ENCODE measurements at places on chromosomes 5 and 9. TPM values are rescaled to one million over a fixed set of nuclear protein-coding genes. Genes with fewer than 3 reads are reported as not detected.

DNA sequence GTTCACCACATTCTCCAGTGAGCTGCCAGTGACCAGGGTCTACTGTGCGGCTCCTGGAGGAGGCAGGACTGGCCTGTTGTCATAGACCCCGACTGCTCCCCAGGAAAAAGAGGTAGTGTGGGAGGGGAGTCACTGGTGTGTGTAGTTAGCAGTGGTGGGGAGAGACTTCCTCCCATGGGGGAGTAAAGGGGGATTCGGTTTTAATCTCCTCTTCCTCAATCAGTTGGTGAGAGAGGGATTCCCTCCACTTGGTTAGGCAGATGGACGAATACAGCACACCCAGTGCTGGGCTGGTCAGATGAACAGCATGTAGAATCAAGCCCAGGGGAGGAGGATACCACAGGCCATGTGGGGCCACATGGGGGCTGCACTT lies 207.6 kb upstream of the S1PR3 start:
- no peak overlapping the region for H3K4me3 ChIP-seq
- H3K27me3 ChIP-seq: no peaks in the 10 kb centered on the region
- no peak overlapping the region for H3K27ac ChIP-seq
- no peaks in the 10 kb centered on the region for H3K36me3 ChIP-seq
- no peak for DNase-seq

- H3K4me1 ChIP-seq: no peaks in the 10 kb centered on the region
- H3K36me3 ChIP-seq: no peaks in the 10 kb centered on the region
- peak; percentile 73 for DNase-seq
- H3K27ac ChIP-seq: no peak overlapping the region
- no peak overlapping the region for H3K4me3 ChIP-seq
- no peaks in the 10 kb centered on the region for H3K27me3 ChIP-seq
Observed at GRCh38 chr9:88578121-88579049, 43.4 kb downstream of the NXNL2 start.

DNA sequence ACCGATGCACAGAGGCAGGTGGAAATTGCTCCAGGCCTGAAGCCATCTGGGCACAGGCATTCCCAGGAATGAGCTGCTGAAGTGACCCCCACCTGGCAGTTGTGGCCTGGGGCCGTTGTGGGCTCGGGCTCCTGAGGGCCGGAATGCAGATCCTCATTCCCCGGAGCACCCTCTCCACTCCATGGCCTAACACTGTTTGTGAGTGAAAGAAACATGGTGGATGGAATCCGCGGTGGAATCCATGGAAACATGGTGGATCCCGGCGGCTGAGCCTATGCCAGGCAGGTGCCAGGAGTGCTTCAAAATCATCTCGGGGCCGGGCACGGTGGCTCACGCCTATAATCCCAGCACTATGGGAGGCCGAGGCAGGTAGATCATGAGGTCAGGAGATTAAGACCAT lies 3.6 kb upstream of the SARDH start:
- H3K27me3 ChIP-seq: peaks cover 3% of the 10 kb centered on the region
- no peak for DNase-seq
- no peaks in the 10 kb centered on the region for H3K36me3 ChIP-seq
- H3K4me3 ChIP-seq: no peak overlapping the region
- peaks cover 4% of the 10 kb centered on the region for H3K4me1 ChIP-seq

DNA sequence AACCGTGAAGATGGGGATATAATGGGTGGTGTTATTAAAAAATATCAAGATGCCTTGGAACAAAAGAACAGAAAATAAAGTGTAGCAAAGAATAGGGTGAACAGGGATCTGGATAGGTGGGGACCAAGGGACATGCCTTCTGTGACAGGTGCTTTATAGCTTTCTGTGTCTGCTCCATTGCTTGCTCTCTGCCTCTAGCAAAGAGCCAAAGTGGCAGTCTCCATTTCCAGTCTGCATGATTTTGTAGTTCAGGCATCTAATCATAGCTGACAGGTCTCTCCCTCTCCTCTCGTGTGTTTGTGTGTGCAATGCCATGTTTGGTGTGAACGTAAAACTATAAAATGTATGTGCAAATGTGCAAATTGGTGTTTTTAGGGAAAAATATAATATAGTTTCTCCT lies 35.0 kb downstream of the LRRTM2 start:
- H3K36me3 ChIP-seq: no peaks in the 10 kb centered on the region
- H3K27ac ChIP-seq: no peak overlapping the region
- H3K4me1 ChIP-seq: peaks cover 7% of the 10 kb centered on the region
- no peak overlapping the region for H3K4me3 ChIP-seq
- no peak for DNase-seq
- H3K27me3 ChIP-seq: no peaks in the 10 kb centered on the region

DNA sequence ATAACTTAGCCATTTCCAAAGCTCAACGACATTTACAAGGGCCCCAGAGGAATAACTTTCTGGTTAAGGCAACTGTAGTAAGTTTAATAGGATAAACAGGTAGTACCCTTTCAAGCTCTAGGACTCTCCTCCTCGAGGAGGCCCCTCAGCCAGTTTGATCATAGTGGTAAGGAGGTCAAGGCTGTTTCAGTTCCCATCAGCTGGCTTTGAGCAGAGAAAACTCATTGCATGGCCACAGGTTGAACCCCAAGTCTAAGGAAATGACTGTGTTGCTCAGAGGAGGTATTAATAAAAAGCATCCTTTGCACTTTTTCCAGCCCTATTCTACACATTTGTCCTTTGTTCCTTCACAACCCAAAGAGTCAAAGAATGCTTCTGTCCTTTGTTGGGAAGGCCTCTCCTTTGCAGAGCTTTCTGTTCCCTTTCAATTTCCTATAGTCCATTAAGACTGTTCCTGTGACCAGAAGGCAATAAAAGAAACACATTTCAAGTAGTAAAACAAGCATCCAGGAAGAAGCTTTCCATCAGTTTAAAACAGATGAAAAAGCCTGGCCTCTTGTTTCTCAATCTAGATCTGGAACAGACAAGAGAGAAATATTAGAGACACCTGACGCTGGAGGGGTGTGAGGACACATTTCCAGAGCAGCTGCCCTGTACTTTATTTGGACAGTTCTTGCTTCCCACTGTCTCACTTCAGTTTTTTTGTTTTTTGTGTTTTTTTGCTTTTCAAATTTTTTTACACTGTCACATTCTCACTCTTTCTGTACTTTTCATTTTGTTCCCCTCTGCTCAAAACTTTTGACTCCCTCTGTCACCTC lies 54.1 kb downstream of the PRRC1 start:
- DNase-seq: no peak
- H3K27me3 ChIP-seq: peaks cover 3% of the 10 kb centered on the region
- H3K4me1 ChIP-seq: no peaks in the 10 kb centered on the region
- no peak overlapping the region for H3K4me3 ChIP-seq
- no peak overlapping the region for H3K27ac ChIP-seq
- no peaks in the 10 kb centered on the region for H3K36me3 ChIP-seq

GRCh38 chr5:86968301-86968753 lies 299.4 kb upstream of the RASA1 start:
- H3K4me1 ChIP-seq: peaks cover 2% of the 10 kb centered on the region
- no peaks in the 10 kb centered on the region for H3K27me3 ChIP-seq
- DNase-seq: peak; percentile 79
- H3K27ac ChIP-seq: no peak overlapping the region
- H3K4me3 ChIP-seq: peak overlapping the region; percentile 14
- no peaks in the 10 kb centered on the region for H3K36me3 ChIP-seq

GRCh38 chr5:109223531-109223930 lies 186.2 kb downstream of the PJA2 start:
- H3K36me3 ChIP-seq: no peaks in the 10 kb centered on the region
- H3K27me3 ChIP-seq: no peaks in the 10 kb centered on the region
- no peaks in the 10 kb centered on the region for H3K4me1 ChIP-seq
- H3K4me3 ChIP-seq: no peak overlapping the region
- DNase-seq: no peak

DNA sequence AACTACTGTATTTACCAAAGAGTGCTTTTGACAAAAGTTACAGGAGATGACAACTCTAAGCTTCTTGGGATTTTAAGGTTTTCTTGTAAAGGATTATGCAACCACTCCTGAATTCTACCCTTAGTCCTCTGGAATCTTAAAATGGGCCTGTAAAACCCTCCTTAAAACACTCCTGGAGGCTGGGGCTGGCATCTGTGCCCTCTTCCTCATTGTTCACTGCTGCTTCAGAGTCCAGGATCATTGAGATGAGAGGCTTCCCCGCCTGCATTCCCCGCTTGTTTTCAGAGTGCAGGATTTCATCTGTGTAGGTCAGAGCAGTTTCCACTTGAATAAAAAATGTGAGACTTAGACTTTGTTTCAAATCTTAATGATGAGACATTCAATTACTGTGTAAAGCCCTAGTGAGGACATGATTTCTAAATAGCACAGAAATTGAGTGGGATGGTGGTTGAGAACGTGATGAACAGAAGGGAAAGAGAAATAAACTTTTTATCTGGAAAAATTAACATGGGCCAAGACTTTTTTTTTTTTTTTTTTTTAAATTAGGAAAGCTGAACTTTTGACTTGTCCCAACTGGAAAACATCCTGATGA lies 40.4 kb downstream of the PCSK5 start:
- H3K27ac ChIP-seq: no peak overlapping the region
- no peaks in the 10 kb centered on the region for H3K36me3 ChIP-seq
- DNase-seq: no peak
- no peak overlapping the region for H3K4me3 ChIP-seq
- no peaks in the 10 kb centered on the region for H3K27me3 ChIP-seq

- peak overlapping the region; percentile 26 for H3K4me3 ChIP-seq
- H3K27ac ChIP-seq: no peak overlapping the region
- H3K36me3 ChIP-seq: no peaks in the 10 kb centered on the region
- DNase-seq: peak; percentile 18
- no peaks in the 10 kb centered on the region for H3K4me1 ChIP-seq
Observed at GRCh38 chr9:37036776-37037502, 2.9 kb upstream of the PAX5 start.

Gene PLAC8L1
- total RNA-seq: not detected

Gene OTP
- not detected for total RNA-seq

Gene PTBP3
- 16.7 TPM for total RNA-seq
